Breast epithelium (tissue), 4 donors: ENCODE measurements at places on chromosomes 3 and 15. TPM values are rescaled to one million over a fixed set of nuclear protein-coding genes. Genes with fewer than 3 reads are reported as not detected.
A peak's percentile ranks its signal among the peaks of the same experiment; 100 is the strongest.

DNA sequence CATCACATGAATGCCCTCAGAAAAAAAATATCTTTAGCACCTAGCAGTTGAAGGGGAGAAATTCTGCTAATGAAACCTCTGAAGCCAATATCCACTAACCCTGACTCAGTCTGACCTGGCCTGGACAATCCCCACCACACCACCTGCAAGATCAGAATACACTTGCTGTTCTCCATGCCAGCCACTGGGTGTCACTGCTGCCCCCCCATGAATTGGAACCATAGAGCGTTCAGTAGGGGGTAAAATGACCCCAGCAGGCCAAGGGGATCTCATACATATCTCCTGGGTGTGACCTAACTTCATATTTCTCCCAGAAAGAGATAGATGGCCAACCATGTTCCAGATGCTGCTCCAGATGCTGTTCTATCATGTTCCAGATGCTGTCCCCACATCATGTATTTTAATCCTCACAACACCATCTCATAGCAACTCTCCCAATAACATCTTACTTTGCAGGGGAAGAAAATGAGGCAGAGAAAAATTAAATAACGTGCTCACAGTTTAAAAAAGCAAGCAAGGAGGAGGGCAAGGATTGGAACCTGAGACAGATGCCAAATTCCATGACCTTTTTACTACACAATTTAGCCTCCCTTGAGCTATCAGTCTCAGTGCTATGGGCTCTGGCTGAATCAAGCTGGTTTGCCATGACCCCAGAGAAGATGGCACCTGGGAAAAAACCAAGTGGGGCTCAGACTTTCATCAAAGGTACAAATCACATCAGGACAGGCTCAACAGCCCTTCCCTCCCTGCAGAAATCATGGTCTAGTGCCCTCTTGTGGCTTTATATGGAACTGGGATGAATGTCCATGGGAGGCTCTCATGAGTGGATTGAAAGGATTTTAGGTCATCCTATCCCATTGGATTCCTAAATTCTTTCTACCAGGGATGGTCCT is 12.4 kb downstream of the NTRK3 start:
- no peak overlapping the region for H3K27ac ChIP-seq
- no peaks in the 10 kb centered on the region for H3K4me1 ChIP-seq
- no peaks in the 10 kb centered on the region for H3K36me3 ChIP-seq
- H3K4me3 ChIP-seq = no peak overlapping the region
- DNase-seq = no peak
- no peaks in the 10 kb centered on the region for H3K27me3 ChIP-seq

DNA sequence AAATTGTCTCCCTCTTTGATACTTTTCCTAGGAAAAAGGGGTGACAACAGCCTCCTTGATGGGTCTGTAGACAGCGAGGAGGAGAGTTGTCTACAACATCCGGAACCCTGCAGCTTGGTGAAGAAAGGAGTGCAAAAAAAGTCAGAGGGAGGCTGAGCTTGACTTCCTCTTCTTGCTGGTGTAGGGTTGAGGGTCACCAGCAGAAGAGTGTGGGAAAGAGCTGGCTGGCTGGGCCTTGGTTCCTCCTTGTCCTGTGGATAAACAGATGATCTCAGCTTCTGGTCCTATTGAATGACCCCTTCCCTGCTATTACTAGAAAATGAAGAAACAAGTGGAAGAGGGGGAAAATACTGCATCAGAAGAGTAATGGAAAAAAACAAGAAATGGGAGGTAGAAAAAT is 20.4 kb downstream of the SLC7A14 start:
- H3K27me3 ChIP-seq = no peaks in the 10 kb centered on the region
- H3K4me1 ChIP-seq = no peaks in the 10 kb centered on the region

DNA sequence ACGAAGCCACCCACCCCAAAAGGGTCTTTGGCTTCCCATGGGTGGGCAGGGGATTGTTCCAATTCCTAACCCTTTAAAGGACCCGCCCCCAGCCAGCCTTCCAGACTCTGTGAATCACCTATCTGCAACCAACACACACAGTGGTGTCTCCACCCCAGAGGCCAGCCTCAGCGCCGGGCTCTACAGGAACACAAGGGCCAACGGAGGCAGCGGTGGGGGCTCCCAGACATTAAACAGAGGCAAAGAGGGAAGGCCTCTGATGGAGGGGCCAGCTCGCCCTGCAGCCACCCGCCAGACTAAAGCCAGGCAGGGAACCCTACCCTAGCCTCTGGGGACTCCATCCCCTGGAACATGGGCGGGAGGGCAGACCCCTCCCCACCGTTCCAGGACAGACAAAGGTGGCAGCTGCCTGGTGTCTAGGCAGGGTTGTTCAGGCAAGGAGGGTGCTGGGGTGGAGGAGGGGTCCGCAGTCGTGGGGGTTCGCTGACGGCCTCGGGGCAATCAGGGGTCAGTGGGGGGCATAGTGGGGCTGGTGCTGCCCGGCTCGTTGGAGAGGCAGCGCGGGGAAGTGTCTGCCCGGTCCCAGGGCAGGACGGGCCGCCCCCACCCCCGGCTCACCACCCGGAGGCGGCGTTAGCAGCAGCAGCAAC is 448 bp downstream of the SHISA5 start:
- H3K36me3 ChIP-seq = no peaks in the 10 kb centered on the region
- peaks cover 8% of the 10 kb centered on the region for H3K4me1 ChIP-seq
- no peaks in the 10 kb centered on the region for H3K27me3 ChIP-seq
- no peak for DNase-seq

DNA sequence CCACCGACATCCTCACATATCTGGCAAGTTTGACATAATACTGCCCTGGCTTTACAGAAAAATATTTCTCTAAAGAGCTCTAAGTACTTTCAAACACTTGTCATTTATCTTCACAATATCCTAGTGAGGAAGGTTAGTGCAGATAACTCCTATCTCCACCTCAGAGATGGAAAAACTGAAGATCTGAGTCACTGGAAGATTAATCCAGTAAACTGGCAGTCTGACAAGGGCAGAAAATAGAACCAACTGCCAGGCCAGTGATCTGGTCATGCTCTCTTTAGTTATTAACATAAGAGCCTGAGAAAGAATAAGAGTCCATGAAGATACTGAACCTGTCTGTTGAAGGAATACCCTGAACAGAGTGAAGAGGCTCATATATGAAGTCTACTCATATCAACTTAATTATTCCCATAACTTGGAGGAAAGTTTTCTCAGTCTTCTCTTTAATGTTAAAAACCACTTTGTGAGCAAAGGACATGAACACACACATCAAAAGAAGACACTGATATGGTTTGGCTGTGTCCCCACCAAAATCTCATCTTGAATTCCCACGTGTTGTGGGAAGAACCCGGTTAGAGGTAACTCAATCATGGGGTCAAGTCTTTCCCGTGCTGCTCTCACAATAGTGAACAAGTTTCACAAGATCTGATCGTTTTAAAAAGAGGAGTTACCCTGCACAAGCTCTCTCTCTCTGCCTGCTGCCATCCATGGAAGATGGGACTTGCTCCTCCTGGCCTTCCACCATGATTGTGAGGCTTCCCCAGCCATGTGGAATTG is 61.4 kb downstream of the GOLIM4 start:
- DNase-seq = no peak
- H3K27me3 ChIP-seq = no peaks in the 10 kb centered on the region
- H3K4me1 ChIP-seq = no peaks in the 10 kb centered on the region

DNA sequence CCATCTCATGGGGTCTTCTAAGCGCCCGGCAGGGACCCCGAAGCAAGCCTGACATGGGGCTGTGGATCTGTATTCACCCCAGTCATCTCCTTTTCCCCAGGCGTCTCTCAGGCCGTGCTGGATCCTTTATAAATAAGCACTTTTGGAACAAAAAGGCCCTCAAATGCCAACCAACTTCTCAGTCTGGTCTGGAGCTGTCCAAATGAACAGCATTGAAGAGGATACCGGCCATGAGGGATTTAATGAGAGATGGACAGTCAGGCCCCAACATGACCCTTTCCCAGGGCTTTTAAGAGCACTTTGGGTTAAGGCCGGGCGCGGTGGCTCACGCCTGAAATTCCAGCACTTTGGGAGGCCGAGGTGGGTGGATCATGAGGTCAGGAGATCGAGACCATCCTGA is 89.2 kb upstream of the SPATA12 start:
- H3K27me3 ChIP-seq = no peaks in the 10 kb centered on the region
- H3K4me1 ChIP-seq = no peaks in the 10 kb centered on the region
- no peak for DNase-seq
- H3K36me3 ChIP-seq = no peaks in the 10 kb centered on the region
- no peak overlapping the region for H3K27ac ChIP-seq

DNA sequence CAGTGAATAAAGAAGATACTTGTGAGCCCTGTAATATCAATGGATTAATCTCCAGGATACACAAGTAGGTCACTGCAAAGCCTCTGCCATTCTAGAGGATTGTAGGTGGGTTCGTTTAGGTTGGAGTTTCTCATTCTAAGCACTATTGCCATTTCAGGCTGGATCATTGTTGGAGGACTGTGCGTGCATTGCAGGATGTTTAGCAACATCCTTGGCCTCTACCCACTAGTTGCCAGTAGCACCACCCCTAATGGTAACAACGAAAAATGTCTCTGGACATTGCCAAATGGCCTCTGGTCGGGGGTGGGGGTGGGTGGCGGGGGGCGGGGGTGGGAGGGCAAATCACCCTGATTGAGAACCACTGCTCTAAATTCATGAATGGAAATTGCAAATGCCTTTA is 4.9 kb upstream of the IFT57 start:
- no peak overlapping the region for H3K4me3 ChIP-seq
- no peaks in the 10 kb centered on the region for H3K36me3 ChIP-seq
- no peak for DNase-seq
- no peak overlapping the region for H3K27ac ChIP-seq

- H3K27me3 ChIP-seq = no peaks in the 10 kb centered on the region
- no peaks in the 10 kb centered on the region for H3K36me3 ChIP-seq
- no peak overlapping the region for H3K27ac ChIP-seq
- no peak overlapping the region for H3K4me3 ChIP-seq
Observed at GRCh38 chr3:66276705-66277274, 56.0 kb downstream of the SLC25A26 start.

- H3K27ac ChIP-seq = no peak overlapping the region
- DNase-seq = no peak
- H3K27me3 ChIP-seq = no peaks in the 10 kb centered on the region
- no peaks in the 10 kb centered on the region for H3K36me3 ChIP-seq
- H3K4me1 ChIP-seq = peaks cover 5% of the 10 kb centered on the region
Observed at GRCh38 chr15:66798426-66799061, 96.5 kb downstream of the SMAD6 start.

GRCh38 chr3:60803216-60804173 is 447.8 kb downstream of the FHIT start:
- H3K27ac ChIP-seq = no peak overlapping the region
- H3K36me3 ChIP-seq = no peaks in the 10 kb centered on the region
- no peak overlapping the region for H3K4me3 ChIP-seq

GRCh38 chr3:15297608-15298350 is 34.6 kb downstream of the SH3BP5 start:
- no peak for DNase-seq
- no peaks in the 10 kb centered on the region for H3K36me3 ChIP-seq
- no peak overlapping the region for H3K4me3 ChIP-seq
- peaks cover 9% of the 10 kb centered on the region for H3K4me1 ChIP-seq
- no peaks in the 10 kb centered on the region for H3K27me3 ChIP-seq
- peak overlapping the region; percentile 41 for H3K27ac ChIP-seq

GRCh38 chr3:63946753-63947152 is 34.6 kb upstream of the SCAANT1 start:
- no peak for DNase-seq
- H3K27ac ChIP-seq = no peak overlapping the region
- no peaks in the 10 kb centered on the region for H3K36me3 ChIP-seq
- H3K4me3 ChIP-seq = no peak overlapping the region
- H3K27me3 ChIP-seq = no peaks in the 10 kb centered on the region

DNA sequence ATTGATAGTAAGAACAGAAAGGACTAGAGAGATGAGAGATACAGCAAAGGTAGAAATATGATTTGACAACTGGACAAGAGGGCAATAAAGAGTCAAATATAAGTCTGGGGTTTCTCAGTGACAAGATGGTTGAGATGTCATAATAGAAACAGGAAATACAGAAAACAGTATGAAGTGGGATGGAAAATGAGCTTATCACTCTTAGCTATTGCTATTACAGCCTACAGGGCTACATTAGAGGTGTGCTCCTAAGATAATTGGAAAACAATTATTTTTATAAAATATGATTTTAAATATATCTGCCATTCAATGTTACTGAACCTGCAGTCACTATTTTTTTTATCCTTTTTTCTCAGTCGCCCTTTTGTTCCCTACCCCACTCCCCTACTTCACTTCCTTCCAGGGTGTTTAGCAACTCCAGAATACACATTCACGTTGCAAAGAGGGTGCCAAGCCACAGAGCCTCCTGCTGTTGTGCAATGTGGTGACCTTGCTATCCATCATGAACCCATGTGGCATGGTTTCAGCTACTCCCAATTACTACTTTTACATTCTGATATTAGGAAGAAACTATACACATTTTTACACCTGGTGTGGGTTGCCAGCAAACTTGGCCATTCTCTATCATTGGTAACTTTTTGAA is 6.0 kb downstream of the NRG4 start:
- no peaks in the 10 kb centered on the region for H3K36me3 ChIP-seq
- no peaks in the 10 kb centered on the region for H3K4me1 ChIP-seq
- no peaks in the 10 kb centered on the region for H3K27me3 ChIP-seq
- DNase-seq = no peak
- no peak overlapping the region for H3K4me3 ChIP-seq
- H3K27ac ChIP-seq = no peak overlapping the region

DNA sequence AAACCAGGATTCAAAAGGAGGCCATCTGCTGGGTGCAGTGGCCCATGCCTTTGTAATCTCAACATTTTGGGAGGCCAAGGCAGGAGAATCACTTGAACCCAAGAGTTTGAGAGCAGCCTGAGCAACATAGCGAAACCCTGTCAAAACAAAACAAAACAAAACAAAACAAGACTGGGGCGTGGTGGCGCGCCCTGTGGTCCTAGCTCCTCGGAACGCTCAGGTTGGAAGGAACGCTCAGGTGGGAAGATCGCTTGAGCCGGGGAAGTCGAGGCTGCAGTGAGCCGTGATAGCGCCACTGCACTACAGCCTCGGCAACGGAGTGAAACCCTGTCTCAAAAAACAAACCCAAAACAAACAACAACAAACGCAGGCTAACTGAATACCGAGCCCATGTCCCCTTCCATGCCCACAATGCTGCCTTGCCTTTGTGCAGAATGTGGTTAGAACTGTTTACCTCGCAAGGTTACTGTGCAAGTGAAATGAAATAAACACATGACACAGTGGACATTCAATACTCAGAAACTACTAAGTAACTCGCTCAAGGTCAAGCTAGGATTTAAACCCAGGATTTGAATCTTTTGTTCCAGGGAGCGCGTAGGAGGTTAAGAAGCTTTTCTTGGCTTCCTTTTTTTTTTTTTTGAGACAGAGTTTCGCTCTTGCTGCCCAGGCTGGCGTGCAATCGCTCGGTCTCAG is 766 bp upstream of the EMC4 start:
- no peak for DNase-seq
- H3K27ac ChIP-seq = peak overlapping the region; percentile 95
- H3K4me3 ChIP-seq = peak overlapping the region; percentile 94
- H3K27me3 ChIP-seq = no peaks in the 10 kb centered on the region

GRCh38 chr3:153980252-153980590 is 141.0 kb upstream of the ARHGEF26 start:
- DNase-seq = no peak
- no peaks in the 10 kb centered on the region for H3K4me1 ChIP-seq
- H3K27me3 ChIP-seq = no peaks in the 10 kb centered on the region
- no peaks in the 10 kb centered on the region for H3K36me3 ChIP-seq

The ST8SIA2 gene
- total RNA-seq = 0.59 TPM

The CTSH gene
- total RNA-seq = 272 TPM

The PLA1A gene
- total RNA-seq = 0.59 TPM

The ACP3 gene
- total RNA-seq = 1.8 TPM

The PIGB gene
- 11.0 TPM for total RNA-seq

The TRPM1 gene
- not detected for total RNA-seq

The CPN2 gene
- total RNA-seq = not detected

The SQOR gene
- total RNA-seq = 60.3 TPM
